Calu3 (cell line): ENCODE measurements at places on chromosomes 1 and 21. TPM values are rescaled to one million over a fixed set of nuclear protein-coding genes. Genes with fewer than 3 reads are reported as not detected.

DNA sequence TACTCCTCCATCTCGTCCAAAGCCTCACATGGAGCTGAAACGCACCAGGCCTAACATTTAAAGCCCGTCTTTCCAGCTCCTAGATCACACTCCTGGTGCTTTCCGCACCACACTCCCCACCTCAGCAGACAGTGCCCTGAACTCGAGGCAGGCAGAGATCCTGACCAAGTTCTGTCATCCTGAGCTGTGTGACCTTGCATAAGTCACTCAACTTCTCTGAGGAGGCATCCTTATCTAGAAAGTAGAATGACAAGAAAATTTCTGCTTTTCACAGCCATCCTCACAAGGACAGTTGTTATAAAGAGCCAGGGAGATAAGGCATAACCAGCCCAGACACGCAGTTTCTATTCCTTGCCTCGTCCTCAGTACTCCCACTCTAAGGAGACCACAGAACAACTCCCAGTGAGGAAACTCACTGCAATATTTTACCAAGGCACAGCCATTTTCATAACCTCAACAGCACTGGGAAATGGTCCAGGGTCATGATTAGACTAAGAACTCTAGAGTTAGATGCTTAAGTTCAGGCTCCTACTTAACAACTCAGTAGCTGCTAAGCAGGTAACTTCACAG, 3.1 kb downstream of the LRP8 start:
- peak overlapping the region; percentile 99 for H3K4me3 ChIP-seq
- peaks cover 27% of the 10 kb centered on the region for H3K4me1 ChIP-seq
- peak overlapping the region; percentile 92 for H3K27ac ChIP-seq
- no peaks in the 10 kb centered on the region for H3K27me3 ChIP-seq

- H3K27ac ChIP-seq, result peak overlapping the region; percentile 77
- DNase-seq, result peak; percentile 73
- peak overlapping the region; percentile 84 for H3K4me3 ChIP-seq
- H3K4me1 ChIP-seq, result peaks cover 33% of the 10 kb centered on the region
Observed at GRCh38 chr1:204493145-204493983, 1.2 kb downstream of the PIK3C2B start.

GRCh38 chr1:6864166-6864565, 78.9 kb downstream of the CAMTA1 start:
- peak; percentile 40 for DNase-seq
- peaks cover 45% of the 10 kb centered on the region for H3K4me1 ChIP-seq
- peak overlapping the region; percentile 9 for H3K4me3 ChIP-seq
- no peaks in the 10 kb centered on the region for H3K27me3 ChIP-seq

ANXA9 gene
- 15.4 and 20.1 TPM in 2 replicates for total RNA-seq

PGLYRP4 gene
- 0.38 TPM in 1 of 2 replicates, not detected in the other for total RNA-seq

DNA sequence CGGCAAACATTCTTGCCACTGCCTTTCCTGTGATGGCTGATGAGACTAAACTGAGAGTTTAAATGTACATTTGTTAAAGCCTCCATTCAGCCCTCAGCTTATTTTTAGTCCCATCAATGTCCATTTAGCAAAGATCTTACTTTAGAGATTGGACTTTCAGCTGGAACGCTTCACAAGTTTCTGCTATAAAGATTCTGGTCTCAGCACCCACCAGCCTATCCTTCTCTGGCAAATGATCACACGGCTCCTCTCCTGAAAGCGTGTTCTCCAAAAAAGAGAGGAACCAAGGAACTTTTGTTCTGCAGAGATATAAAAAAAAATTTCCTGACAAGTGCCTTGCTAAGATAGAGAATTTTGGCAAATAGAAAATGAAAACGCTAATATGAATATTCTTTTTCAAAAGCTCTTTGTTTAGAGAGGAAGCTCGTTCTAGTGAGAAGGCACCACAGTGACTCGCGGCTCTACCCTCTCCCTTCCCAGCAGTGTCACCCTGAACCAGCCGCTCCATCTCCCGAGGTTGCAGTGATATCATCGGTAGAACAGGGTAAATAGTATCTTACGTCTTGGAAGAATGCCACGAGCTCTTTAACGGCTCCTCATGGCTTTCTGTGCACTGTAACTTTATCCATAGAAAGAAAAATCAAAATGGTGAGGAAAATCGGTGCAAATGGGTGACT, 200.2 kb downstream of the APP start:
- H3K27ac ChIP-seq, result no peak overlapping the region
- no peak for DNase-seq
- peaks cover 31% of the 10 kb centered on the region for H3K36me3 ChIP-seq
- H3K4me1 ChIP-seq, result peaks cover 6% of the 10 kb centered on the region

SYPL2 gene
- total RNA-seq, result 0.20 TPM in 1 of 2 replicates, not detected in the other

EYA3 gene
- 15.0 and 18.8 TPM in 2 replicates for total RNA-seq

DNA sequence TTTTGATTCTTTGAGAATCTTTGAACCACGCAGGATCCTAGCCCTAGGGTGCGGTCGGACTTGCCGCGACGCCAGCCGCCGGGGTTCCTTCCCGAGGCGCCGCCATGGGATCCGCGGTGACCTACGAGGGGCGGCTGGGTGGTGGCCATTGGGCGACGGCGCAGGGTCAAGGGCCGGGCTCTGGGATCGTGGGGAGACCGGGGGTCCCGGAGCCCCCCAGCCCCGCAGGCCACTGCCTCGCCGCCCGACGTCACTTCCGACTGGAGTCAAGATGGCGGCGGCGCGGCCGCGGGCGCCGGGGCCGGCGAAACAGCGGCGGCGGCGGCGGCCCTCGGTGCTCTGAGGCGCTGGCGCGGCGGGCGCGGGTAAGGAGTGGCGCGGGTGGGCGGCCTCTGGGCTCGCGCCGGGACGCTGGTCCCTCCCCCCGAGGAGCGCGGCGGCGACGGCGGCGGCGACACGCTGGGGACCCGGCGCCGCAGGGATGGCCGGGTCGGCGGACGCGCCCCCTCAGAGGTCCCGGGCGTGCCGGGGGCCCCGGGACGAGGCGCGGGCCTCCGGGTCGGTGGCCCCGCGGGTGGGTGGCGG, at the start of gene PRDM2:
TSS of gene PRDM2 (plus strand) at position 253 of the 585 bp plus-strand sequence. CDS start 15,418 bp downstream, outside the sequence.
- H3K36me3 ChIP-seq, result peaks cover 17% of the 10 kb centered on the region
- DNase-seq, result peak; percentile 42
- H3K27me3 ChIP-seq, result no peaks in the 10 kb centered on the region
- H3K27ac ChIP-seq, result peak within 1 kb of the TSS; percentile 87
- H3K4me3 ChIP-seq, result peak within 1 kb of the TSS; percentile 67
- peaks cover 7% of the 10 kb centered on the region for H3K4me1 ChIP-seq

DNA sequence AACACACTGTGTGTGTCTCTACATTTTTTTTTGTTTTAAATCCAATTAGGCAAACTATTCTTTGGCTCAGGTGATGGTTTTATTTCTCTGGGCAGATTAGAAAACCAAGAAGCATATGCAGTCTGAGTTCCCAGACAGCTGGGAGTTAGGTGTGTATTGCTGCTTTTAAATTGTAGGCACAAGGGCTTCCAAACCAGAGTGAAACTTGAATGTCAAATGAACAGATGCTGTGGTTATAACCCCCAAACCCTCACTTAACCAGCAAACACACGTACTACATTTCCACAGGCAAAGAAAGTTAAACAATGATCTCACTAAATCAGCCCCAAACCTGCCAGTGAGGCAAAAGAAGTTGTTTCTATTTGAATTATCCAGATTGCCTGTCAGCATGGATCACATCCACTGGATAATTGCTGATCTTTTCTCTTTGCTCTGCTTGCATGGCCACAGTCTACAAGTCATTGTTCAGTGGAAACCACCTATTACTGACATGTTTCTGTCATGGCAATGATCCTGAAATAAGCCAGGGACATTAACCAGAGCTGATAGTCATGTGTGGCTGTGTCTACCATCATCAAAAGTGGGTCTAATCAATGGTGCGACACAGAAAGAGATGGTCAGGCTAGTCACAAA, 576.5 kb upstream of the PLXNA2 start:
- no peak for DNase-seq
- no peak overlapping the region for H3K27ac ChIP-seq
- no peaks in the 10 kb centered on the region for H3K27me3 ChIP-seq
- H3K4me1 ChIP-seq, result no peaks in the 10 kb centered on the region

DNA sequence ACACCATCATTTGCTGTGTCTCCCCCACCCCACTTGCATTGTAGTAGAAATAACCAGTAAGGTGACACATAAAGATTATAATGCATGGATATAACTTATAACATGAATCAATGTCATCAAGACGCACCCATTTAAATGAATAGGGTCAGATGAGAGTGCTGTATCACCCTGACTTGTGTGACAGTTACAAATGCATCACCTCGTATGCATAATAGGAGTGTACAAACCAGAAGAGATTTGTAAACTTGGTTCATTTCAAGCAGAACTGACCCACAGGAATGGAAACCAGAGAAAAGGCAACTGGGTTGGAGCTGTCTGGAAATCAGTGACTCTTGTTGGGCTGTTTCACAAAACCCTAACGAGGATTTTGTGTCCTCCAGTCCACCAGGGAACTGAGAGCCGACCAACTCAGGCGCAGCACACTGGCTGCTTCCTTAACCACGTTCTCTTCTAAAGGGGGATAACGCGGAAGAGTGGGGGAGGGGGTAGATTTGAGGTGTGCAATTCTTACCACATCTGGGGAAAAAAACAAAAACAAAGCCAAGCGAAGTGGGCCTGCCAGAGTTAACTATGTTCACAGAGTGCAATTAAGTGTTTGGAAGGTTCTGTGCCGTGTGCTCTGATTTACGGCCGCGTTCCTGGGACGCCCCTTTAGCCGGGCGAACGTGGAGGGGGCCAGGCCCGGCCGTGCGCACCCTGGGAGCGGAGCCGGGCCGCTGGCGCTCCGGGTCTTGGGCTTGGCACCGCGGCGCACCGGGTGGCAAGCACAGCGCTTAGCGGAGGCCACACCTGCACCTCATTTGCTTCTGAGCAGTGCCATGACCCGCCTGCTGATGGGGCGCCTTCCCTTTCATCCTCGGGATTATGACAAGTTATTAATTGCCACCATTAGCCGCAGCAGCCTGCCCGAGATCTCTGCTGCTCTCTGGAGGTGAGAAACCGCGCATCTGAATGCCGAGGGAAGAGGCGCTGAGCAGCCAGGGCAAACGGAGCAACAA, 248.8 kb upstream of the FOXD3 start:
- H3K27me3 ChIP-seq, result peaks cover 70% of the 10 kb centered on the region
- DNase-seq, result no peak
- no peak overlapping the region for H3K27ac ChIP-seq

- H3K36me3 ChIP-seq, result peaks cover 4% of the 10 kb centered on the region
- H3K4me3 ChIP-seq, result no peak overlapping the region
- H3K4me1 ChIP-seq, result peaks cover 13% of the 10 kb centered on the region
- H3K27ac ChIP-seq, result peak overlapping the region; percentile 52
- DNase-seq, result no peak
Observed at GRCh38 chr1:85502171-85502570, 37.2 kb upstream of the DDAH1 start.

CHI3L1 gene
- not detected in 2 replicates for total RNA-seq

C1orf94 gene
- total RNA-seq, result not detected in 2 replicates

HES3 gene
- total RNA-seq, result not detected in 2 replicates

DNA sequence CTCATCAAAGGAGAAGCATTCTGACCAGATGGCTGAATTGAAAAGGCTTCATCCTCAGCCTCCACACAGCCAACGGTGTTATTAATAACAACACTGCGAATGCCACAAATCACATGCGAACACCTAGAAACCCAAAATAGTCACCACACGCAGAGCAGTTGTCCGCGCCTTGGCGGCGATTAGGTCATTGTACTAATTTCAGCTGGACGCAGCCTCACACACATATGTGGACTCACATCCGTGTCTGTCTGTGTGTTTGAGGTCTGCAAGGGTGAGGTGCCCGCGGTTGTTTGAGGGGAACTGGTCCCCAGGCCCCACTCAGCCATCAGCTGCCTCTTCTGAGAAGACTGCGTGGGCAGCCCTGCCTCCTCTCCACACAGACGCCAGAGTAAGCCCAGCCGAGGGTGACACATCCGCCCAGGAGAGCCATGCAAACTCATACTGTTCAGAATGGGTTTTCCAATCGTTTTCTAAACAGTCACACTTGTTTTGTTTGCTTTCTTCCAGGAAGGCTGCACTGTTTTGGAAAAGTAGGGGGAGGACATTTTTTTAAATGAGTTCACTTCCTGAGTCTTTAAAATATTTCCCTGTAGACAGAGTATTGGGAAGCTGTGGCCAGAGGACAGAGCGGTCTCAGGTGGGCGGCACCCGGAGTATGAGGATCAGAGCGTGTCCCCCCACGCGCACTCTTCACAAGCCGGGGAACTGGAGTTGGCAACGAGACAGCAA, 53.4 kb downstream of the TOMM20 start:
- no peaks in the 10 kb centered on the region for H3K27me3 ChIP-seq
- peak; percentile 73 for DNase-seq
- H3K27ac ChIP-seq, result peak overlapping the region; percentile 98
- peaks cover 37% of the 10 kb centered on the region for H3K4me1 ChIP-seq
- H3K36me3 ChIP-seq, result peaks cover 38% of the 10 kb centered on the region

SPATA21 gene
- not detected in 2 replicates for total RNA-seq

DNA sequence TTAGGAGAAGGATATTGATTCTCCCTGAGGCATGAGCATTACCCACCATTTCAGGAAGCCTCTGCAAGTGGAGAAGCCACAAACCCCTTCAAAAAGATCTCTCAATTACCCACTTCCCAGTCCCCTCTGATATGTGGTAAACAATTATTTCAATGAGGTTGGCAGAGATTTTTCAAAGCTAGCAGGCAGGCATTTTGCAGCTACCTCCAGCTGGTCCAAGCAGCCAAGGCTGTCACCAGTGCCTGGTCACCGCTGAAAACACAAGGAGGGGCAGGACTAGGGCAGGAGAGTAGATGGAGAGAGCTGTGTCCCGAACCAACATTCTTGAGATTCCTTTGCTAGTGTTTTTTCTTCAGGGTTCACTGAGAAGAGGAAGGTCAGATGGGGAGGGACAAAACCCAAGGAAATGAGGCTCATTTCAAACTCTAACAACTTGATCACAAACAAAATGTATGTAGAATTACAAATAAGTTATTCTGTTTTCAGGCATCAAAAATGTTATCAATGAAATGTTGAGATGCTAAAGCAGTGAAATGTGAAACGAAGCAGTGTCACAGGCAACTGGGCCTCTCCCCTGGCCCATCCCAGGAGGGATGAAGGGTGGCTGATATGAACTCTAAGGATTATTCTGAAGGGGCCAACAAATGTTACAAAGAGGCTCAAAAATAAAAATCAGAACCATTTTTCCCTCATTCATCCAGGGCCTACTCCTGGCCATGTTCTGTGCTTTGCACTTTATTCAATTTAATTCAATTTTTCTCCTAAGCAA, 22.3 kb downstream of the APP start:
- H3K27me3 ChIP-seq, result no peaks in the 10 kb centered on the region
- H3K36me3 ChIP-seq, result peaks cover 5% of the 10 kb centered on the region
- peak; percentile 24 for DNase-seq
- peaks cover 26% of the 10 kb centered on the region for H3K4me1 ChIP-seq
- peak overlapping the region; percentile 73 for H3K27ac ChIP-seq
